Mucosa of descending colon (tissue), 3 donors: ENCODE measurements at places on chromosomes 1 and 21. TPM values are rescaled to one million over a fixed set of nuclear protein-coding genes. Genes with fewer than 3 reads are reported as not detected.

DNA sequence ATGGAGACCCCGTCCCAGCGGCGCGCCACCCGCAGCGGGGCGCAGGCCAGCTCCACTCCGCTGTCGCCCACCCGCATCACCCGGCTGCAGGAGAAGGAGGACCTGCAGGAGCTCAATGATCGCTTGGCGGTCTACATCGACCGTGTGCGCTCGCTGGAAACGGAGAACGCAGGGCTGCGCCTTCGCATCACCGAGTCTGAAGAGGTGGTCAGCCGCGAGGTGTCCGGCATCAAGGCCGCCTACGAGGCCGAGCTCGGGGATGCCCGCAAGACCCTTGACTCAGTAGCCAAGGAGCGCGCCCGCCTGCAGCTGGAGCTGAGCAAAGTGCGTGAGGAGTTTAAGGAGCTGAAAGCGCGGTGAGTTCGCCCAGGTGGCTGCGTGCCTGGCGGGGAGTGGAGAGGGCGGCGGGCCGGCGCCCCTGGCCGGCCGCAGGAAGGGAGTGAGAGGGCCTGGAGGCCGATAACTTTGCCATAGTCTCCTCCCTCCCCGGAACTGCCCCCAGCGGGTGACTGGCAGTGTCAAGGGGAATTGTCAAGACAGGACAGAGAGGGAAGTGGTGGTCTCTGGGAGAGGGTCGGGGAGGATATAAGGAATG, 505 bp downstream of the LMNA start:
- peak; percentile 45 for DNase-seq

Gene CTH
- 5.4 TPM for total RNA-seq

Gene FAM151A
- total RNA-seq, result 25.1 TPM

Gene ZNF648
- not detected for total RNA-seq

DNA sequence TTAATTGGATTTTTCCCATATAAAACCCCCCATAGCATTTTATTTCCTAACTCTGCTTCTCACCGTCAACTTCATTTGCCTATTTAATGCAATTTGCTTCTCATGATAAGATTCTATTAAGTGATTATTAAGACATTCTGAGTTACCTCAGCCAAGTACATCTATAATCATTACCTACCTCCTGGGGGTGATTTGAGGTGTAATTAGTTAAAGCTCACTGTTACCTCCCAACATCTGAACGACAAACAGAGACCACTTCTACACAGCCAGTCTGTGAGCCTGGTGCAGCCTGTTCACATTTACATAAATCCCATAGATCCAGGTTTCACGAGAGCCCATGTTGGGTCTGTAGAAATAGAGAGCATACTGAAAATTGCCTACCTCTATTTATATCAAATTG, 65.7 kb upstream of the SSX2IP start:
- DNase-seq, result no peak

DNA sequence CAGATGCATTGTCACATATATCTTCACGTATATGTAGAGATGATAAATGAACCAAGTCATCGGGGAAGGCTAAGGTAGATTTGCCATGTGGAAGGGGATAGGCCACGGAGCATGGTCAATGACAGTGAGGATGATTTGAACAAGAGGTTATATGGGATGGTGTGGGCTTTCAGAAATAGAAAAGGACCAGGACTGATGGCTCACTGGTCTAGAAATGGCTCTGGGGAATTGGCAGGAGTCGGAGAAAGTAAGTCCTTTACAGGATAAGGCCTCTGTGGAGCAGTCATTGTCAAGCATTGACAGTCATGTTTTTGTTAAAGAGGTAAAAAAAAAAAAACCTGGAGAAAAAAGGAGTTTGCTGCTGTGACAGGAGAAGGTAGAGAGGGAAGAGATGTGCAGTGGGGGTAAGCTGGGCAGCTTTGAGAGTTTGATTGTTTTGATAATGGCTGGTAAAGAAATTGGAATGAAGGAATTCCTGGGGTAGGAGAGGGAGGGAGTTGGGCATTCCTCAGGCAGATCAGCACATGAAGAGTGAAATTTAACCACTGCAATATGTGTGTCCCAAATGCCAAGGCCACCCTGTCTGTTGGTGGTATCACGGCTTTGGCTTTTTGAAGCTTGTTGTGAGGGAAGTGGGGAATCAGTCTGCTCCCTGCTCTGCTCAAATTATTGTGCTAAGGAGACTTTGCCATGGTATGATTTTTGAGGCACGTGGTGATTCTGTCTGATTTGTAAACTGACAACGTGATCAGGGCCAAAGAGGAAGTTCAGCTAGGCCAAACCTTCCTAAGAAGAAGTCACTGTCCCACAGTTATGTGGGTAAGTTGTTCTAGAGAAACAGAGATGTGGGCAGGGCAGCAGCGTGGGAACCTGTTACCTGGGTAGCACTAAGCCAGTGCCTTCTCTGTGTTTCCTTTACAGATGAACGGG, 26.0 kb downstream of the MACF1 start:
- DNase-seq, result no peak

Gene SMCP
- total RNA-seq, result not detected

Gene SAMSN1
- 6.5 TPM for total RNA-seq

DNA sequence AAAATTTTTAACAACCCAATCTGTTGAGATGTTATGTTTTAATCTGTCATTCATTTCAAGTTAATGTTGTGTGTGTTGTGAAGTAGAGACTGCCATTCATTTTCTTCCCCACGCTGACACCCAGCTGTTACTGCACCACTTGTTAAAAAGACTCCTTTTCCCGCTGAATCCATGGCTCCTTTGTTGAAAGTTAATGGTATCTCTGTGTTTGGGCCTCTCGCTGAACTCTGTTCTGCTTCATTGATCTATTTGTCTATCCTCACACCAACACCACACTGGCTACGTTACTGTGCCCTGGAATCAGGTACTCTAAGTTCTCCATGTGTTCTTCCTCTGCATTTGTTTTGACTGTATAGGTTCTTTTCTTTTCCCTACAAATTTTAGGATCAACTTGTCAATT, 58.2 kb downstream of the PDE9A start:
- DNase-seq, result no peak

GRCh38 chr1:91791103-91791502, 94.8 kb downstream of the TGFBR3 start:
- no peak for DNase-seq
